GM03348 (cell line): ENCODE measurements at places on chromosomes 4 and X.

DNA sequence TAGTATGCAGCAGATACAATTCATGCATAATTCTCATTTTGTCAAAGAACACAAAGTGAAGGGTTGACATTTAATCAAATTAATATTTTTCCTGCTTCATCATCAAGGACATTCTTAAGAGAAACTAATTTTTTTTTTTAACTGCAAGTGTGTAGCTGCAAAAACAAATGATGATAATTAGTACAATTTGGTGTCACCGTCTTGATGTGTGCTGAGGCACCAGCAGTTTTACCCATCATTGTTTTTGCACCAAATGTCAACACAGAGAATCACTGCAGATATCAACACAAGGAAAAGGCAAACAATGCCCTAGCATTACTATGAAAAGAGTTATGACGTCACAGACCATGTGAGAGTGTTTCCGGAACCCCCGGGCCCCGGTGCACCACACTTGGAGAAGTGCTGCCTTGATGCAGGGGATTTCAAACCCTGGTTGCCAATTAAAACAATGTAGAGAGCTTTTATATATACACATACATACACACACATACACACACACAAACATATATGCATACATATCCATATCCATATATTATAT, 55.9 kb downstream of the AGA start:
- DNase-seq: no peak

GRCh38 chr4:8427761-8428287, 12.7 kb downstream of the ACOX3 start:
- DNase-seq: peak; percentile 69

GRCh38 chr4:41734371-41734770, 14.2 kb downstream of the PHOX2B start:
- no peak for DNase-seq

GRCh38 chrX:105265093-105265492, 44.6 kb upstream of the TEX13A start:
- DNase-seq: no peak

- peak; percentile 57 for DNase-seq
Measured at GRCh38 chr4:26201120-26201519, 119.7 kb upstream of the RBPJ start.

DNA sequence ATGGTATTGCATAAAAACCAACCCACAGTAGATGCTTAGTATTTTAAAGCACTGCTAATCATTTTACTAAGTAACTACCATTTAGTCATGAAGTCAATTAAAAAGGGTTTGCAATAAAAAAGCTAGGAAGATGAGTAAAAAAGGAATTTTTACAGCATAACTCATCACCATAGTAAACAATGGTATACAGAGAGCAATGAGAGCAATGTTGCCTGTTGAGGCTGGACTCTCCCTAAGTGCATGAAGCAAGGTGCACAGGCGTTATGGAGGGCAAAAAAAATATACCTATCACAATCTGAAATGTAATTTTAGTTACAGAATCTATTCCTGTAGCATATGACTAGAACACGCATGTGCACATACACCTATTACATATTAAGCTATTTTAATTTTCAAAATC, 129.6 kb upstream of the BMP3 start:
- no peak for DNase-seq

DNA sequence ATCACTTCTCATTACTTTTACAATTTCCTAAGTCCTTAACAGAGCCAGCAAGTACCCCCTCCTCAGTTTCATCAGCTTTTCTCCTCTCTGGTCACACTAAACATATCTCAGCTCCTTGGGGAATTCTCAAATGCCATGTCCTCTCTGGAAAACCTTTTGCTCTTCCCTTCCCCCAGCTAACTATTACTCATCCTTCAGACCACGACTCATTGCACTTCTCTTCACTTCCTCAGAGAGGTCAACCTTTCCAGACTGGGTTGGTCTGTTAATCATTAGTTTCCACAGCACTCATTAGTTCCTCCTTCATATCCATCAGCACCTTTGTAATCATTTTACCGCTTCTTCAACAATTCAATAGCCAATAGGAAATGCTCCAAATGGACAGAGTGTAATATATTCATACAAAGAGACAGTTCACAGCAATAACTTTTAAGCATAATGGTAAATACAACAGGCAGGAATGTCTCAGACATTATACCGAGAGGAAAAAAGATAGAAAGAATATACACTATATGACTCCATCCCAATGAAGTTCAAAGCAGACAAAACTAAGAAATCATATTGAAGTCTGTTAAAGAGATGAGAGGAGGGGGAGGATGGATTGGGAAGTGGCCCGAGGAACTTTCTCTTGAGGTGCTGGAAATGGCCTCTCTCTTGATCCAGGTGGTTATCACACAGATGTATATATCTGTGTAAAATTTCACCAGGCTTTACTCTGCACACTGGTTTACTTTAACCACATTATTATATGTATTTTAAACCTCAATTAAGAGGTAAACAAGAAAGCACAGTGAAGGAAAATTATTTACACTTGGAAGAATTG, 39.6 kb downstream of the DDX60L start:
- DNase-seq: peak; percentile 49

GRCh38 chr4:15398001-15398400, 29.8 kb upstream of the C1QTNF7 start:
- DNase-seq: no peak

- no peak for DNase-seq
Measured at GRCh38 chrX:129608496-129608895, 46.3 kb downstream of the APLN start.

DNA sequence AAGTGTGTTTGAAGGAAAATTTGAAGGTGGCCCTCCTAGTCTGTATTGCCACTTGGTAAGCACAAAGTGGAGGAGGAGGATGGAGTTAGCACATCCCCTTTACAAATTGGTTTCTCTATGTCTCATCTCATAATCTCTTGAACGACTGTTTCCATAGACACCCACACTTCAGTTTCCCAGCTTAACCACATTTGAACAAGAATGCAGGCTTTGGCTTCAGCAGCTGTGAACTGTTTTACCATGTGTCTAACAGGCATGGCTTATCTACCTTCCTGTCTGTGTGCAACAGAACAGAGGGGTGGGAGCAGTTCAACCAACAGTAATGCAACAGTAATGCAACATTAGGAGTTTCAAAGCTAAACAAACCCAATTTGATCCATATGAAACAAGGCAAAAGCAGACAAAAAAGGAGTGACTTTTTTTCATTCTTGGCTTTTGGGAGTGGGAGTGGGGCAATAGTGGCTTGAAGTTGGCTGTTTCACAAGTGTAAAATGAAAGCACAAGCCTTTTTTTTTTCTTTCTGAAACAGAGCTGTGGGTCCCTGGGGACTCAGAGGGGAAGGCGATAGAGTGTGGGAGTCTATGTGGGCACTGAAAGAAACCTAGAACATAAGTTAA, 108.0 kb downstream of the ITM2A start:
- no peak for DNase-seq

GRCh38 chrX:25049357-25049756, 33.6 kb upstream of the ARX start:
- DNase-seq: no peak

- peak; percentile 20 for DNase-seq
Measured at GRCh38 chr4:40283968-40284367, 51.2 kb upstream of the CHRNA9 start.

- DNase-seq: no peak
Measured at GRCh38 chrX:118510111-118510510, 14.5 kb downstream of the DOCK11 start.

- DNase-seq: no peak
Measured at GRCh38 chr4:130393642-130394041, 1297.7 kb downstream of the C4orf33 start.

DNA sequence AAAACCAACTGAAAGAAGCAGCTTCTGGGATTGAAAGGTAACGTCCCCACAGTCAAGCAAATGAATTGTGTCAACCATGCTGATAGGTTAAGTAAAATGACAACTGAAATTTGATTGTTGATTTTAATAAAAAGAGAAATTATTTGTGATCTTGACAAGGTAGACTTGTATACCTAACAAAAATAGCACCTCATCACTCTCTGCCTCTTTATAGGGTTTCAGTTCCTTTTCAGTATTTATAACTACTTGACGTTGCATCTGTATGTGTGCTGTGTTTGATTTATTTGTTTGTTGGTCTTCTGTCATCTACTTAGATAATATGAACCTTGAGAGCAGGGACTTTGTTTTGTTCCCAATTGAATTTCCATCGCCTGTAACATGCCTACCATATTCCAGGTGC, 7.9 kb upstream of the PPP3CA start:
- no peak for DNase-seq

- no peak for DNase-seq
Measured at GRCh38 chrX:115693476-115693875, 132.5 kb downstream of the PLS3 start.

DNA sequence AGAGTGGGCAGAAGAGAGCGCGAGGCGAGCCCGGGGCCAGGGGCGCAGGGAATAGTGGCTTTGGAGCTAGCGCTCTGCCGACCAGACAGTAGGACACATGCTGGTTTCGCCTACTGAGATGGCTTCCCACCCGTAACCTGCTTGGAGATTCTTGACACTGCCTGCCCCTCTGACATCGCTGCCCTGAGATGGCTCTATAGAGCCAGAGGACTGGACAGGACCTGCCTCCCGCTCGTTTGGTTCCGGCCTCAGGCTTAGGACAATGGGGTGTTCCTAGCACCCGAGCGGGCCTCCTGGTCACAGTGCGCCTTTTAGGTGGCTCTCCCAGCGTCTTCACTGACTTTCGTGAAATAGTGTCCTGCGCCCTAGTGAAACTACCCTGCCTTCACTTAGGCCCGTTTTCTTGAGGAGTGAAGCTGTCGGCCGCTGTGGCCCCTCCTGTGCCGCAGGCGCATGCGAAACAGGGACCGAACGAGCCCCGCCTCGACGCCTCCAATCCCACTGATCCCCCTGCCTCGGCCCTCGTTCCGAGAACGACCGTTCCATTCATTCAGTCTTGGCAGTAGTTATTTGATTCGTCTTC, 608 bp downstream of the TAF1 start:
- DNase-seq: peak; percentile 42

GRCh38 chr4:175946472-175947116, 119.0 kb upstream of the WDR17 start:
- DNase-seq: no peak

- no peak for DNase-seq
Measured at GRCh38 chr4:161320377-161320776, 843.4 kb downstream of the FSTL5 start.

GRCh38 chrX:1244164-1245076, 24.2 kb upstream of the CSF2RA start:
- no peak for DNase-seq

GRCh38 chrX:48919360-48919841, 577 bp upstream of the PIM2 start:
- DNase-seq: peak; percentile 7

DNA sequence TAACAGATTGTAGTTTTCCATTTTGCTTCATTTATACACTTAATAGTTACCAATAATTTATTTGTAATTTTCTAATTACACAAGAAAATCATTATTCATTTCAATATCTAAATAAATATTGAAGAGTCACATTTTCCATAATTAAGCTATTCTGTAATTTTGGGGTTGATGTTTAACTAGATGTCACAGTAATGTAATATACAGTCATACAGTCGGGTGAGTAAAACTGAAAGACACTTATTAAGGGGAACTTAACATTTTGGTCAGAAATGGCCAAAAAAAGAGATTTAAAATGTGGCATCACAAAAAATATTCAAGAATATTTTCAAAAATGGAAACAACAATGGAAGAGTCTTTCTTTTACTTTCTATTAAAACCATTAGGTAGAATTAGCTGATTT, 1080.3 kb downstream of the ARAP2 start:
- no peak for DNase-seq

DNA sequence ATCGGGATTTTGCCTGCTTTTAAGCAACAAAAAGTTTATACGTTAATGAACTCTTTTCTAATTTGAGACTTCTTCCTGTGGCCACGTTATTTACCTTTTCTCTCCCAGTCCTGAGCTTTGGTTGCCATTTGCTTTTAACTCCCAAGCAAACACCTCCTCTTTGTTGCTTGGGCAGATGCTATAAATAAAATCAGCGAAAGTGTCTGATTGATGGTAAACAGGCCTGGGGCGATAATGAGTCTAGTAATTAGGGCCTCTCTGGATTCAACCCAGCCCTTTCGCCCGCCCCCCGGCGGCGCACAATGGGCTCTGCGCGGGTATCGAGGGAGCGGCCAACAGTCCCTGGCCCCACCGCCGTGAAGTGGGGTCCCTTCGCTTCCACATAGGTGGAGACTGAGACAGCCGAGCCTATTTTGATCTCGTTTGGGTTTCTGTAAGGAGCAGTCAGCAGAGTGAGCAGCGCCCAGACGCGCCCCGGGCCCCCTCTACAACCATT, 790 bp downstream of the CLGN start:
- no peak for DNase-seq

DNA sequence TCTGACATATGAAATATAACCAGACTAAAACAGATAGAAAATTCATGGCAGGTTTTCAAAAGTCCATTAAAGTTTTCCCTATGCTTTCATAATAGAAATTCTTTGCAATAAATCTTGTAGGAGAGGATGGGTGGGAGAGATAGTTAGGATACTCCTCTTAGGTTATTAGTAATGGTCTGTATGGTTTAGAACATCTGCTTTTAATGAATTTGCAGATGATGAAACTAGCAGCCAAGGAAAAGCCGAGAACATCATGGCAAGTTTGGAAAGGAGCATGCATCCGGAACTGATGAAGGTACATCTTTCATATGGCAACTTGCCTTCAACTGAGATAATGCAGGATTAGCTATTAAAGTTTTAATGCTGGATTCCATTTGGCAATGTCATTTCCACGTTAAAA, 70.7 kb downstream of the DOCK11 start:
- peak; percentile 63 for DNase-seq

GRCh38 chr4:110172972-110173371, 25.4 kb downstream of the ELOVL6 start:
- DNase-seq: no peak
